T-helper 17 cell (primary cell): ENCODE measurements at places on chromosomes 6 and 20.
A peak's percentile ranks its signal among the peaks of the same experiment; 100 is the strongest.

DNA sequence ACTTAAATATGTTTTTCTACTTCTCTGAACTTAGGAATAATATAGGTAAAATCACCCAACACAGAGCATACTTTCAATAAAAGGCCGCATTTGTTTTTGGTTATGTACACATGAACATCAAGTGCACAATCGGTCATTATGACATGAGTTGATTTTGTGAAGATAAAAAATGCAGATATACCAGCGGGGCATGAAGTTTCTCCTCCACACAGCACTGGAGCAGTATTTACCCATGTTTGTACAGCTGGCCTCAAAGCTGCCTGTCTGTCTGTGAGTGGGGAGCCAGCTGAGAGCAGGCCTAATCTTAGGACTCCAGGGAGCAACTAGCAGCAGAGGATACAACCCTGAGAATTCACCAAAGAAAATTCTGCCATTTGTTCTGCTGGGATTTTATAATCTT is 206.5 kb downstream of the TPBG start:
- DNase-seq = no peak

GRCh38 chr6:137571854-137572253 is 77.7 kb upstream of the OLIG3 start:
- DNase-seq = peak; percentile 59

DNA sequence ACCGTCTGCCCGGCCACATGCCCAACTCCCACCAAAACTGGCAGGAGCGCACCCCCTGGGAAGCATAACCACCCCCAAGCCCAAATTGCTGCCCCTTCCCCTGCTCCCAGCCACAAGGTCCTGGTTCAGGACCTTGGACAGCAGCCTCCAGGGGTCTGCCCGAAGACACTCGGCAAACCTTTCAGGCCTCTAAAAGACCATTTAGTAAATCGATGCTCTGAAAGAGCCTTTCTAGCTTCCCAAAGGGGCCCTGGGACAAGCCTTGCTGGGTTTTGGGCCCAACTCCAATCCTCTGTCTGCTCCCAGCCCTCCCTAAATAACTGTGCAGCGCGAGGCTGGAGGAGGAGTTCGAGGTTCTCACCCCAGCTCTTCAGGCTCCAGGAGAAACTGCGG is 30.5 kb downstream of the GRM4 start:
- DNase-seq = no peak

GRCh38 chr6:25375125-25375524 is 96.0 kb downstream of the CARMIL1 start:
- no peak for DNase-seq

- DNase-seq = no peak
These were observed 41.2 kb downstream of the KCNK5 start for GRCh38 chr6:39188098-39188450.

GRCh38 chr6:149728499-149729234 is 10.8 kb upstream of the LATS1 start:
- DNase-seq = no peak

GRCh38 chr6:30743099-30744053 is 889 bp upstream of the FLOT1 start:
- DNase-seq = peak; percentile 23

DNA sequence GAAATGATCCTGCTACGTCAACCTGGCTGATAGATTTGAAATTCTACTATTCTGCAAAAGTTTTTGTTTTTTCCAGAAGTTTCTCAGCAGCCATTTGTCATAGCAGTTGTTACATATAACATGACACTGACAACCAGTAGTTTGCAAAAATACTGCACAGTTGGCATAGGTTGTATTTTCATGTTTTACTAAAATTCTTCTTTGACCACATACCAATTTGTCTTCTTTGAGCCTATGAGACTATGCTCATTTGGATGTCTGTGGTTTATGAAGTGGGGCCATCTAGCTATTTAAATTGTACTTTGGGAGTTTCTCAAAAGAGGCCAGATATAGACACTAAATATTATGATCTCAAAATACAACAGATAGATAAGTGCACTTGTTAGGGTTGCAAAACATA is 104.9 kb upstream of the PREP start:
- DNase-seq = no peak

- no peak for DNase-seq
These were observed 9.9 kb upstream of the HEBP2 start for GRCh38 chr6:138393871-138394783.

DNA sequence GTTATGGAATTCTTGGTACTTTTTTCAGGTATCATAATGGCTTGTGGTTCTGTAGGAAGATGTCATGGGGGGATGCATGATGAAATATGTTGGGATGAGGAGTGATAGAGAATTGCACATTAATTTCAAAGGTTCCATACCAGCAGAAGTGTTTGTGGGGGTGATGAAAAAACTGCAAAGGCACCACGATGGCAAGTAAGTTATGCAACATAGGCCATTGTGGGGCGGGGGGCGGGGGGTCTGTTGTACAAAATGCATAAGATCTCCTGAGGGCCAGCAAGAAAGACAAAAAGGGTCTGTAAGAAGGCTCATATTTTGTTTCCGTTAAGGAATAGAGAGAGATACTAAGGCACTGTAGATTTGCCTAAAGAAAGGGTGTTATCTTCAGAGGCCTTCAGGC is 26.2 kb downstream of the PLEKHG1 start:
- no peak for DNase-seq

DNA sequence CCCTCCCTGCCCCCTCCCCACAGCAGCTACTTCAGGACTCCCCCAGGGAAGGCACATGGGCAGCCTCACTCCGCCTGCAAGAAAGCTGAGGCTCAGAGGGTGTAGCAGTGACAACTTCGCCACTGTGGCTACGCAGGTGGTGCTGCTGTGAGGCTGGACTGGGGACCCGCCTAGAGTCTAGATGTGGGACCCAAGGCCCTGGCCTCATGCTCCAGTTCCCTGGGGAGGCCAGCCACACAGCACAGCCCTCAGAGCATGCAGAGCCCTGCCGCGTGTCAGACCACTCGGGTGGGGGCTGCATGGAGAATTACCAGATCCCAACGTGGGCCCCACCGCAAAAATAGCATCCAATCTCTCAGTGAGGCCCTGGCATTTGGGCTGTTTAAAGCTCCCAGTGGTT is 30.8 kb upstream of the VSTM2L start:
- DNase-seq = no peak

GRCh38 chr6:89818977-89819335 is 638 bp downstream of the MDN1 start:
- DNase-seq = no peak

DNA sequence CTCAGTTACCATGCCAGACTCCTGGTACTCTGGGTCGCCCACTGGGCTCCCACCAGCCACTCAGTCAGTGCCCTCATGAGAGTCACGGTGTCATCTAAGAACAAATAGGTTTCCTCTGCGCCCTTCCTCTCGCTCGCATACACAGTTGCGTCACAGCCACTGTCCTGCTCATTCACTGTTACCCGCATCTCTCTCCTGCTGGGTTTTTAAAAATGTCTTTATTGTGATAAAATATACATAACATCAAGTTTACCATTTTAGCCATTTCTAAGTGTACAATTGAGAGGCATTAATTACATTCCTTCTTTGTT is 4.0 kb downstream of the TEAD3 start:
- DNase-seq = no peak

DNA sequence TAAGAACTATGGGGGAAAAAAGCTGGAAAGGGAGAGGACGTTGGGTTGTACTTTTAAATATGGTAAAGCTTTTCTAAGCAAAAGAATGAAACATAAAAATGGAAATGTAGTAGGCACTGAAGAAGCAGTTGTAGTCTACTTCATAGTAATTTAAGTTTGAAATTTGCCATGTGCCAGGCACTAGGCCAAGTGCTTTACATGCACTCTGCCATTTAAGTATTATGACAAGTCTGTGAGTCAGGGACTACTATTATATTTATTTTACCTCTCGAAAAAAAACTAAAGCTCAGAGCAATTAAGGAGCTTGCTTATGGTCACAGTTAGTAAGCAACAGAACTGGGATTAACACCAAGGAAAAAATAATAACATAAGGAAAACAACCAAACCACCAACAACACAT is 257.8 kb downstream of the GMDS start:
- no peak for DNase-seq

GRCh38 chr6:82506526-82506925 is 142.9 kb downstream of the TPBG start:
- no peak for DNase-seq

DNA sequence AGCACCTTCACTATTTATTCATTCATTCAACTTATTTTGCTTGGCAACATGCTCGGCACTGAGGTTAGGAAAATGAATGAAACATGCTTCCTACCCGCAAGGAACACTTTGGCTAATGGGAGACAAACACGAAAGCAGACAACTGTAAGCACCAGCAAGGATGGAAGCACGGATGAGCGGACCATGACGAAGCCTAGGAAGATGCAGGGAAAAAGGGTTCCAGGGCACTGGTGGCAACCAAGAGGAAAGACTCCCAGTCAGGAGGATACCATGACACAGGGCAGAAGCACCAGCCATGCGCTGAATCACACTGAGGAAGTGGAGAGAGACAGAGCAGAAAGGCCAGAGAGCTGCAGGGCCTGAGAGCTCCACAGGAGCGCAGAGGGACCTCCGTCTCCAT is 9.8 kb downstream of the PDE10A start:
- no peak for DNase-seq

GRCh38 chr6:128403618-128404444 is 116.6 kb downstream of the PTPRK start:
- no peak for DNase-seq

GRCh38 chr20:23087587-23088251 is 1.6 kb upstream of the CD93 start:
- no peak for DNase-seq

DNA sequence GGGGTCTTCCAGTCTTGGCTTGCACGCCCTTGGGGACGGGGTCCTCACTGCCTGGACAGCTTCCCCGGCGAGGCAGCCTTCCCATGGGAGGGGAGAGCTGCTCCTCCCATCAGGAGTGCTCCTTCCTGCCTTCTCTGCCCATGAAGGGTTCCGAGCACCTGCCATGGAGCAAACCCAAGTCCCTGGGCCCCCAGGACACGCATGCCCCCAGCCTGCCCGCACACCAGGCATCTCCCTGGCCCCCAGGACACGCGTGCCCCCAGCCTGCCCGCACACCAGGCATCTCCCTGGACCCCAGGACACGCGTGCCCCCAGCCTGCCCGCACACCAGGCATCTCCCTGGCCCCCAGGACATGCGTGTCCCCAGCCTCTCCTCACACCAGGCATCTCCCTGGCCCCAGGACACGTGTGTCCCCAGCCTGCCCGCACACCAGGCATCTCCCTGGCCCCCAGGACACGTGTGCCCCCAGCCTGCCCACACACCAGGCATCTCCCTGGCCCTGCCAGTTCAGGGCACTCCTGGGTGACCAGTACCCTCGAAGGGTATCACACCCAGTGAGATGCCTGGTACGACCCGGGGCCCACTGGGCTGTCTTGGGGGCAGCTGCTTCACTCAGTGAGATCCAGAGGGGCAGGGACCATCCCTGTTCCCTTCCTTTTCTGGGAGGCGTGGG is 21.7 kb downstream of the COL20A1 start:
- no peak for DNase-seq

GRCh38 chr20:16158976-16159286 is 414.3 kb downstream of the KIF16B start:
- no peak for DNase-seq

GRCh38 chr20:4725263-4725550 is 3.5 kb downstream of the PRND start:
- no peak for DNase-seq

- DNase-seq = no peak
These were observed 48.4 kb downstream of the USP49 start for GRCh38 chr6:41846666-41847237.

DNA sequence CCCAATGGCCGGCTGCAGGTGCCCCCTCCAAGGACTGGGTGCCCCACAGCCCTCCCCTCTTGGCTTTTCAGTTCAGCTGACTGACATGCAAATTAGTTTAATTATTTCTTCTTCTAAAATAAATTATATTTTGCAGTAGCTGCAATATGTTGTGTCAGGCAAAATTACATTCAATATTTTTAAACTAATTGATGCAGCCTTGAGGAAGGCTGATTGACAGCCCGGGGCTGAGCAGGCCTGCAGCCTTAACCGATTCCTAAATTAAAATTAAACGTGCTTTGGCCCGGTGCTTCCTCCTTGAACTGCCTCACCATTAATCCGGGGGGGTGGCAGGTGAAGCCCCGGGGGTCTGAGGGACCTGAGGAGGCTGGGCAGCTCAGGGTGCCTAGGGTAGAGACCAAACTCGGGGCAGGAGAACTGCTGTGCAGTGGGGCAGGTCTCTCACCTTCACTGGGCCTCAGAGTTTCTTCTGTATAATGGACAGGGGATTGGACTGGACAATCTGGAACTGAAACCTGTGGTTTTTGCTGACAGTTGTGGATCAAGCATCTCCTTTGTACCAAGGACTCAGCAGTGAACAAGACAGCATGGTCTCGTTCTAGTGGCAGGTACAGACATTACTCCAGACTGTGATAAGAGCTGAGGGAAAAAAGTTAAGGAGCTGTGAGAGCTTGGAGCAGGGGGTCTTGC is 72.5 kb downstream of the CD40 start:
- DNase-seq = no peak

DNA sequence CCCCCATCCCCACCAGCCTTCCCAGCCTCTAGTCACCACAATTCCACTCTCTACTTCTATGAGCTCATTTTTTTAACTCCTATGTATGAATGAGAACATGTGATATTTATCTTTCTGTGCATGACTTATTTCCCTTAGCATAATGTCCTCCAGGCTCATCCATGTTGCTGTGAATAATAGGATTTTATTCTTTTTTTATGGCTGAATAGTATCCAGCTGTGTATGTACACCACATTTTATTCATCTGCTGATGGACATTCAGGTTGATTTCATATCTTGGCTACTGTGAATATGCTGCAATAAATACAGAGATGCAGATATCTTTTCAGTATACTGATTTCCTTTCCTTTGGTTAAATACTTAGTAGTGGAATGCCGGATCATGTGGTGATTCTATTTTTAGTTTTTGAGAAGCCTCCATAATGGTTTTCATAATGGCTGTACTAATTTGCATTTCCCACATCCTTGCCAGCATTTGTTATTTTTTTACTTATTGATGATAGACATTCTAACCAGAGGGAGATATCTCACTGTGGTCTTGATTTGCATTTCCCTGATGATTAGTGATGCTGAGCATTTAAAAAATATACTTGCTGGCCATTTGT is 194.9 kb downstream of the PACRG start:
- no peak for DNase-seq

GRCh38 chr6:139648430-139649000 is 274.1 kb upstream of the CITED2 start:
- no peak for DNase-seq

DNA sequence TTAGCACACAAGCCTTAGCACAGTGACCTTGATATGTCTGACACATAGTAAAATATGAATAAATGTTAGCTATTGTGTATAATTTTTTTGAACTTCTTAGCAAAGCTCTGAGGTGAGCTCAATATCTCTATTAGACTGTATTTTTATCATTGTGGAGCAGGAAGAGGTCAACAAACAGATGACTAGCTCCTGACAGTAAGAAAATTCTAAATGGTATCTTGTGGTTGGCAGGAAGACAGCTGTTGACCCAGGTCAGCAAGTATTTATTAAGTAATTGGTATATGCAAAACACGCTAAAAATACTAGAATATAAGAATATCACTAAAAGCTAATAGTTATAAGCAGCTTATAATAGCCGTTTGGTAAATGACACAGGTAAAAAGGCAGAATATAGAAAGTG is 77.5 kb upstream of the MARCKS start:
- no peak for DNase-seq

- DNase-seq = no peak
These were observed 85.3 kb upstream of the SCP2D1 start for GRCh38 chr20:18728165-18728869.
